Activated naive CD4-positive, alpha-beta T cell treated with anti-CD3 and anti-CD28 coated beads, Interleukin-2, amount 50 U/mL, for 16 hours (primary cell): ENCODE measurements at places on chromosomes 1 and 21.

GRCh38 chr1:198713081-198713480 is 74.2 kb downstream of the PTPRC start:
- DNase-seq: no peak

DNA sequence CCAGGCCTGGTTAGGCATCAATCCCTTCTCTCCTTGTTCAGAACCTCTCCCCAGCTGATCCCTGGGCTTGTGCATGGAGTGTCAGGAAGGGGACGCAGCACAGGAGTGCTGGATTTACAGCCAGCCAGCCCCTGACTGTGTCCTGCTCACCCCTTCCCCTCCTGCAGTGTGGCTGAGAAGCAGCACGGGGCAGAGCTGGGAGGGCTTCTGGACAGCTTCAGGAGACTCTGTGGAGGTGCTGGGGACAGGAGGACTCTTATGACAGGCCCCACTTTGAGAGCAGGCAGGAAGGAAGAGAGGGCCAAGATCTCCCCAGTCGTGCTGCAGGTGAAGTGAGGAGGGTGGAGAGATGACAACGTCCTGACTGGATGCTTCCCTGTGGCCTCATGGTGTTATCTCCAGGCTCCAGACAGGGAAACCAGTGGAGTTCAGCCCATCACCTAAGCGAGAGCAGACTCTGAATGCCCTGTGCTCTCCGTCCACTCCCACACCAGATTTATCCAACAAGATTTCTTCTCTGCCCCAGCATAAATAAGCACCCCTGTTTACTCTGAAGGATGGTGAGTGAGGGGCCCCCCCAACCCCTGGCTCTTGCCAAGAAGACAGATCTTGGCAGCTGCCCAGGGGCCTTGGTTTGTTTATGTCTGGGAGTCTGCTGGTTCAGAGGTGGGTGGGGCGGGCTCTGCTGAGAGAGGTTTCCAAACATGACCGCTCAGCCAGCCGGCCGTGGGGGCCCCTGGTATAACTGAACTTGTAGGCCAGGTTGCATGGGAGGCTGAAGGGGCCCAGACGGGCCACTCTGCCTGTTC is 21.3 kb downstream of the TMCC2 start:
- DNase-seq: no peak

DNA sequence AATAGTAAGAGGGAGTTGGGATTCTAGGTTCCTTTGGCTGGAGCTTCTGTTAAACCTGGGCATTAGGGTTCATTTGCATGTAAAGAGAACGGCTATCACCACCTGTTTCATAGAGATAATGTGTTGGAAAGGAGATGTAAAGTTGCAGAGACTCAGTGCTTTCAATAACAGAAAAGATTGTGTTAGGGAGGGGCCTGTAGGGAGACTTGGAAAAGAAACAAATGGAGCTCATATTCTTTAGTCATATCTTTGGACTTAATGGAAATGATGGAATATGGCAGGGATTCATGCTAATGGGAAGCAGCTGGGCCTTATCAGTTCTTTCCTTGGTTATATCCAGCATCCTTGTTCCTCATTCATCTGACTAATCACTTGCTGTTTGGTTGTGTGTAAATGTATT is 144.9 kb downstream of the CD247 start:
- no peak for DNase-seq

DNA sequence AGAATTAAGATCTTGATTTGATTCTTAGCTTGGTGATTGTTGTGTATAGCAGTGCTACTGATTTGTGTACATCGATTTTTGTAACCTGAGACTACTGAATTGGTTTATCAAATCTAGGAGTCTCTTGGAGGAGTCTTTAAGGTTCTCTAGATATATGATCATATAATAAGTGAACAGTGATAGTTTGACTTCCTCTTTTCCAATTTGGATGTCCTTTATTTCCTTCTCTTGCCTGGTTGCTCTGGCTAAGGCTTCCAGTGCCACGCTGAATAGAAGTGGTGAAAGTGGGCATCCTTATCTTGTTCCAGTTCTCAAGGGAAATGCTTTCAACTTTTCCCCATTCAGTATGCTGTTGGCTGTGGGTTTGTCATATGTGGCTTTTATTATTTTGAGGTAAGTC is 61.5 kb upstream of the LYST start:
- DNase-seq: no peak

DNA sequence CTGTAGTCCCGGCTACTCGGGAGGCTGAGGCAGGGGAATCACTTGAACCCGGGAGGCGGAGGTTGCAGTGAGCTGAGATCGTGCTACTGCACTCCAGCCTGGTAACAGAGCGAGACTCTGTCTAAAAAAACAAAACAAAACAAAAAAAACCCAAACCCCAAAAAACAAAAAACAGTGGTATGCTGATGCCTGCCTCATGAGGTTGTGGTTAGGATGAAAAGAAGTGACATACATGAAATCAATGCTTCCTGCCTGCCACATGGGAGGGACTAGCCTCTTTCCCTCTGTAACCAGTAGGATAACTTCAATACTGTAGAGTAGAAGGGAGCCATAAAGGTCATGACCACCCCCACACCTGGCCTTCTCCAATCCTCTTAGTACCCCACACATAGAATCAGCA is 55.2 kb downstream of the TENT5C start:
- no peak for DNase-seq

DNA sequence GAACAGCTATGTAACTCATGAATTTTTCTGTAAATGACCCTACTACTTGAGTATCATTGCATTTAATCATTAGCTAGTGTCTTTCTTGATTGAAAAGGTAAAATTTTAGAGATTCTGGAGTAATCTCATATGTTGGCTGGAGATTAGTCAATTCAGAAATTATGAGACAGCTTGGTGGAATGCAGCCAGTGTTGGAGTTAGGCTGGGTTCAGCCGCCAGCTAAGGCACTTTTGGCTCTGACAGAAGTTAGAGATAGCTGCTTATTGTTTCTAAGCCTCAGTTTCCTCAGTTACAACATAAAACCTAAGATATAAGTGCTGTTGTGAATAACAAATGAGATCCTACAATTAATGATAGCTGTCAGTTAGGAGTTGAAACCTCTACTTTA is 49.4 kb downstream of the TBCE start:
- DNase-seq: no peak

DNA sequence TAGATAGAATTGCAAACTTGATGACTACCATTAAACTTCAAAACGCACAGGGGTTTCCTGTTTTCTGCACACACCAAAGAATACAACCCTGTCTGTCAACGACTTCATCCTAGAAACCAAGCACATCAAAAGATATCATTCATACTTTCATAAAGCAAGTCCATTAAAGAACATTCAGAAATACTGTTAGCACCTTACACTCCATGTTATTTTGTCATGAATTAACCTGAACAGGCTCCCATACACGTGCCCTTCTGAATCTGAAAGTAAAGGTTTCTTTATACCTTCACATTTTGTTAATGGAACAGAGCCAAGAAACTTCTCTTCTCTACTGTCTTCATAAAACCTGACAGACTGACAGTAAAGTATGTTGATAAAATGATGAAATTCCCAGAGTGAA is 46.1 kb downstream of the PUM1 start:
- DNase-seq: no peak

DNA sequence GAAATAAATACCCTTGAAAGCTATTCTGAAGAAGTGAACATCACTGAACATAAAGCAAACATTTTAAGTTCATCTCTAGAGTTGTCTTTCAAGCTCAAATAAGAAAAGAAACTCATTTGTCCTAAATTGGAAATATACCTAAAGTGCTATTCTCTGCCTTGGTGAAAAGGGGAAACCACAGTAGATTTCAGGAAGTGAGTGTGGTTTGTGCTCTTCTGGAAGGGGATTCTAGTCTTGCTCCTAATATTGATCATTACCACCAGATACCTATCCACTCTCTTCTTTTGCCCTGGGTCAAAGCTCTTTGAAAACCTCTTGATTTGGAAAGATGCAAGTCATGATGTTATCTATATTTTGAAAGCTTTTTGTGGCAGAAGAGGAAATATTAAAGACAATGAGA is 798.1 kb downstream of the ADGRL2 start:
- DNase-seq: no peak
